ENCODE measurements at places on chromosomes 7 and 10.

- no peak for DNase-seq
Observed at GRCh38 chr7:99622596-99622995, 5.8 kb downstream of the ZSCAN25 start.

DNA sequence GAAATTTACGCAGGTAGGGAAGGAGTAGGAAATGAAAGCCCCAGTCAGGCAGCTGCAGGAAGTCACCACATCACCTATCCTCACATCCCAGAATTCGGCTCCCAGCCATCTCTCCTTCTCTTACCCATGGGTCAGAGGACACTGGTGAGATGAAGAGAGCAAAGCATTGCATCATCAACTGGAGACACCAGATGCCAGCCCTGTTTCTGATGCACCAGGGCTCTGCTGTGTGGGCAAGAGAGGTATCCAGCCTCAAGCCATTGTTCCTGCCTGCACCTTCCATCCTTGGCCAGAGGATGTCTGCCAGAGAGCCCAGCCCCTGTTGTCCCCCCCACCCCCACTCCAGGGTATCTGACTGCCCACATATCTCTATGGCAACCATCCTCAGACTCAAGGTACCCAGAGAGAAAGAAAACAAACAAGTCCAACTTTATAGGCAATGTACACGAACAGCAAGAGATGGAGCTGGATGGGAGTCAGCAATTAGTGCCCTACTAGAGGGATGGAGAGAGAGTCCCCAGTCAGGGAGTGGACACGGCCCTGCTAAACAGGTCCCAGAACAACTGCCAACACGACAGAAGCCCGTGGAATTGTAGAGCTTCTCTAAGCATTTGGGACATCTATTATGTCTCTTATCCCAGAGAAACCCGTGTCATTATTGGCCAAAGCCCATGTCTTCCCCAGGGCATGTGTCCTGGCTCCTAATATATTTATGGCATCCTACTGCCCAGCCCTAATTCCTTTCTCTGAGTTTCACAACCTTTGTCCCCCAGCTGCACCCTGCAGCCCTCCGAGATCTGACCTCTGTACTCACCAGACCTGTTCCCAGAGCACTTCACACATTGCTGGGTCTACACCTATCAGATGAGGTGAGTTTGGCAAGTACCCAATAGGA is 2.8 kb downstream of the CAMK2G start:
- no peak for DNase-seq

- DNase-seq = no peak
Observed at GRCh38 chr7:117163101-117163500, 159.8 kb downstream of the WNT2 start.

- no peak for DNase-seq
Observed at GRCh38 chr7:80630608-80631405, 7.6 kb upstream of the CD36 start.

DNA sequence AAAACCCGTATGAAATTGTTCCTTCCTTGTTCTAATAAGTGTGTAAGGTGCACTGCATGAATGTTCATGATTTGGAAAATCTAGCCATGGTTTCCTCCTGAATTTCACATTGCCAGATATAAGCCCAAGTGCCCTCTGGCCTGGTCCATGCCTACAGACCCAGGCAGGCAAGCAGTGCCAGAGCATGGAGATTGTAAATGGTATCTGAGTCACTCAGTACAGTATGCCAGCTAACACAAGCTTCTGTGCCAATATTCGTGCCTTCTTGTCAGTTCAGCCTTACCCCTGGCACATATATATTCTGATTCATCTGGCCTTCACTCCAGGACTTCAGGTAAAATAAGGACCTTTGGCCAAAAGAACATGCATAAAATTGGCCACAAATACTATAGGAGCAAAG is 38.4 kb upstream of the PDE1C start:
- DNase-seq = no peak

GRCh38 chr10:3054851-3055199 is 12.5 kb upstream of the PFKP start:
- no peak for DNase-seq

- DNase-seq = no peak
Observed at GRCh38 chr7:95470452-95470851, 15.3 kb upstream of the ASB4 start.

GRCh38 chr7:92133133-92133736 is 1.0 kb downstream of the CYP51A1 start:
- DNase-seq = no peak

- DNase-seq = no peak
Observed at GRCh38 chr7:132489776-132490237, 86.5 kb downstream of the PLXNA4 start.

- DNase-seq = no peak
Observed at GRCh38 chr10:118687472-118687871, 67.3 kb downstream of the CACUL1 start.

DNA sequence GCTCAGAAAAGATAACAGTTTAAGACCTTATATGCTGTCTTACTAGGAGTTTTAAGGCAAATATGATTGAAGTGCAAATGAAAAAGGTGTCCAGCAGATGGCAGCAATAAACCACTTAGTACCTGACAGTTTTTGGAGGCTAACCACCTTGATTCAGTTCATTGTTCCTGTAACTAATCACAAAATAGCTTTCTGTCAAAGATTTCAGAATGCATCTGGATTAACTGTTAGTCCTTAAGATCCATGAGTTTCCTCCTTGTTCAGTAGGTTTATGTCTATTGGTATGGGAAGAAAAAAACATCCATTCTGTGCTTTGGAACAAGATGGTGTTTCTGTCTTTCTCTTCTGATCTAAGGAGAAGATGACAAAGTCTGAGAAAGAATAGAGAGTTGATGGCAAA is 46.6 kb downstream of the CCSER2 start:
- peak; percentile 23 for DNase-seq

DNA sequence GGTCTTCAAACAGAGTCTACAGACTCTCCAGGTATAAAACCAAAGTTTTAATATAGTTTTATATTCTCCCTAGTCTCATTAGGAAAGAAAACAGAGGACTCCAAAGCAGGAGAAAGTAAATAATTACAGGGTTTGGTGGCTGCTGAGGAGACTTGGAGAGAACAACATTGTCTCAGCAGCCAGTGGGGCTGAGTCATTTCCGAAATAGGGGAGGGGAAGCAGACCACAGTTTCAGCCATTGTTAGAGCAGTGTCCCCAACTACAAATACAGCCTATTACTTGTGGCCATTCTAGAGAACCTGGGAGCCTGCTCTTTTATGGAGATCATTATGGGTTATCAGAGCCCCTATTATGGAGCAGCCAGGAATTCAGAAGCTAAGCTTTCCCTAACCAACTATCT is 44.2 kb upstream of the A1CF start:
- no peak for DNase-seq

GRCh38 chr10:16976803-16977202 is 152.8 kb downstream of the CUBN start:
- DNase-seq = no peak

GRCh38 chr7:122974229-122974628 is 21.3 kb downstream of the TAS2R16 start:
- DNase-seq = no peak

GRCh38 chr7:159144758-159145489 is at the start of gene VIPR2:
Gene VIPR2 (minus strand): TSS chr7:159144867. CDS start chr7:159144771, 96 bp downstream.
- DNase-seq = no peak

DNA sequence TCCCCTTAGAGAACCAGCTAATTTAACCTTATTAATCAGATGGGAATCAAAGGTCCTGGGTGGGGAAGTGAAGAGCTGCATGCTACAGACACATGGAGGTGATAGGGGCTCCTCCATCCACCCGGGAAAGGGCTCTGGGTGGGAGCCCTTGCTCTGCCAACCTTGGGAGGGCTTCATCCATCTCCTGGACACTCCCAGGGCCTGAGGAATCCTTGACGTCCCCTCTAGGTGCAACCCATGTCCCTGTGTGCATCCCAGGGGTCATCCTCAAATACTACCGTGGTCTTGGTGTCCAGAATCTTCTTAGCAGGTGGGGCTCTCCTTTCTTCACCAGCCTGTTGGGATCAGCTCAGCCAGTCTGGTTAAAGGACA is 55.4 kb upstream of the IGFBP3 start:
- no peak for DNase-seq

DNA sequence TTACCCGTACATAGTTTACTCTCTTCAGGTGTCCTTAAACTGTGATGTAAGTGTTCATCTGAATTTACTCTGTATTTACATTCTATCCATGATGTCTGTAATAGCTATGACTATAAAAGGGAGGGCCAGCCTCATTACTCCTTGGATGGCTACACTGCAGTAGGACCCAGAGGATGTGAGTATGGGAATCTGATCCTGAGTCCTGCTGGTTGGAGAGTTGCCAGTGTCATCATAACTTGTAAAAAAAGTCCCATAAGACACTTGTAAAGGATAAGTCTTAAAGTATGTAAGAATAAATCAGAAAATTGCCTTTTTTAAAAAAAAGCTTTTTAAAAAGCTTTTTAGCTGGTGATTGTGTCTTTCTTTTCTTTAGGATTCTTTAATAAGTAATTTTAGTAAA is 95.4 kb downstream of the PPP1R9A start:
- DNase-seq = no peak

- DNase-seq = no peak
Observed at GRCh38 chr10:22714479-22715289, at the start of gene PIP4K2A. Gene PIP4K2A (minus strand): TSS chr10:22714578. CDS start chr10:22714326, 252 bp downstream.

Measured in LNCaP clone FGC (cell line).